Tongue (tissue), 3 donors: ENCODE measurements at places on chromosomes 1 and 21. TPM values are rescaled to one million over a fixed set of nuclear protein-coding genes. Genes with fewer than 3 reads are reported as not detected.

GRCh38 chr1:14946011-14946359, 207.6 kb upstream of the TMEM51 start:
- no peak for DNase-seq

The B3GALT5 gene
- 3.8 TPM for total RNA-seq

DNA sequence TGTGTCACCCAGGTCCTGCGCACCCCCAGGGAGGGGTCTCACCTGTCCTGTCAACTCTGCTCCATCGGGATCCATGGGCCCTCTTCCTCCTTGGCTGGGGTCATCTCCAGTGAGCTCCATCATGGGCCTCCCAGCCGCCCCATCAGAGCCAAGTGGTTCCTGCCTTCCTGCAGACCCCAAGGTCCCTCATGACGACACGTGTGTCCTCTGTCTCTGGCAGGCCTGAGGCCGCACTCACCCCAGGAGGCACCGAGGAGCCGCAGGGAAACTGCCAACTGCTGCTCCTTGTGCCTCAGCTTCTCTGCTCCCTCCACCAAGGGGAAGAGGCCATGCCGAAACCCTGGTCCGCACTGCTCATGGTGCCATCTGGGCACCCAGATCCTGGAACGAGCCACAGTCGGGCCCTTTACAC, 46.8 kb downstream of the COL18A1 start:
- DNase-seq, result no peak

The NUAK2 gene
- total RNA-seq, result 10.1 TPM

GRCh38 chr1:225657462-225657989, 4.6 kb upstream of the ENAH start:
- peak; percentile 71 for DNase-seq

GRCh38 chr1:234763910-234764309, 153.9 kb upstream of the IRF2BP2 start:
- DNase-seq, result no peak

- no peak for DNase-seq
These were observed 19.8 kb upstream of the PTP4A2 start for GRCh38 chr1:31957701-31958674.

DNA sequence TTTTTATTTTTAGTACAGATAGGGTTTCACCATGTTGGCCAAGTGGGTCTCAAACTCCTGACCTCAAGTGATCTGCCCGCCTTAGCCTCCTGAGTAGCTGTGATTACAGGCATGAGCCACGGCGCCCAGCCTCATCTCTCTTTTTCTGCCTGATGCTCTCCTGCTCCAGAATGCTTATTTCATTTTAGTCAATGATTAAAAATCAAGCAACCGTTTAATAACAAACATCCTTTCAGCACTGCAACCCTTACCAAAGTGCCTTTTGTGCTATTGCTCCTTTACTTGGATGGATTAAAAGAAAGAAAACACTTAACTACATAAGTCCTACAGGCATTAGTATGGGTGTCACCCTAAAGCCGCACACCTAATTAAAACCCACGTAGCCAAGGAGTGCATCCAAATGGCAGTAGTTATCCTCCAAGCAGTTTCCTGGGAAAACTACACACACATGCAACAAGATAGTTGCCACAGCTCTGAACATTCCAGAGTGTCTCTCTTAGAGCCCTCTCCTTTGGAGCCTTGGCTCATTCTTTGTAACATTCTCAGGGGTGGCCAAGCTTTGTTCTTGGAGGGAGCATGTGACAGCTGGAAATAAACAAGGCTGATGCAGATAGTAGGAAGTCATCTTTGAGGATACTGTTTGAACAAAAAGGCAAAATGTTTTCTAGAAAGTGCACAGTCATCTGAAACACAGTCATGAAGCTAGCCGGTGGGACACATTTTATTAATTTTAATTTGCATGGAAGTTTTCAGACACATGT, 51.2 kb downstream of the KCNJ15 start:
- DNase-seq, result no peak

The CACNA1E gene
- total RNA-seq, result 0.41 TPM

GRCh38 chr1:166703726-166704462, 135.4 kb upstream of the POGK start:
- DNase-seq, result no peak

The CLCA1 gene
- not detected for total RNA-seq

The GPR3 gene
- total RNA-seq, result 0.41 TPM

The DYNLT4 gene
- total RNA-seq, result not detected

The SLC6A17 gene
- under 0.01 TPM for total RNA-seq

DNA sequence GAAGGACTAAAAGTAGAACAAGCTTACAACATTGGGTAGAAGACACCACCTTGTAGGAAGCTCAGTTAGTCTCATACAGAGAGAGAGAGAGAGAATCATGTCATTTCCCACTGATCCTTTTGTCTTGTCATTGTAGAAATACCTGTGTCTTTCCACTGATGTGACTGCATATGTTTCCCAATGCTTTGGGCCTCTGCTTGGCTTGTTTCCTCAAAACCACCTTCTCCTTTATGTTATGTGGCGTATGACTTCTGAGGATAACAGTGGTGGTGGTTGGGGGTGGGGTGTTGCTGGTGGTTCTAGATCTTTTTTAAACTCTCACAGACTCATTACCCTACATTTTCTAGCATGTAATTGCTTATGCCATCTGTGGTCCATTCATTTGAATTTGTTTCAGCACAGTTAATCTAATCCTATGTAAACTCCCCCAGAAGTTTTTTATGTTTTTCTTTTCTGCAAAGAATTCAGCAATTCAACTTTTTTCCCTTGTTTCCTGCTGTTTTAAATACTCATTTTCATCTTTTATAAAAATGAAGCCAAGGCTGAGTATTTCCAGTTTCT, 9.3 kb downstream of the RGL1 start:
- DNase-seq, result no peak

DNA sequence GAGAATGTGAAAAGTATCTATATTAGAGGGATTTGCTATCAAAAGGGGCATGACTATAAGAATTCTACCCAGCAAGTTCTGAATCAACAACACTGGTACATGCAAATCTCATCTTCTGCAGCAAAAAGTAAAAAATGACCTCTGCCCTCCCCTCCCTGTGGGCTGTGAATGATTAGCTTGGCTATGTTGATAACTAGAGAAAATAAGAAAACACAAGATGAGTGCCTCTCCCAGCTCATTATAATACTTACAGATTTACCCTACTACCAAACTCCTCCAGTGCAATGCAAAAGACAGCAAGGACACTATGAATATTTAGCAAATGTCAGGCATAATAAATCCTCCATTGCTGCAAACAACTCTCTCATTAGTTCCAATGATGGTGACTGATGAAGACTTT, 102.4 kb downstream of the SLC45A1 start:
- DNase-seq, result no peak

DNA sequence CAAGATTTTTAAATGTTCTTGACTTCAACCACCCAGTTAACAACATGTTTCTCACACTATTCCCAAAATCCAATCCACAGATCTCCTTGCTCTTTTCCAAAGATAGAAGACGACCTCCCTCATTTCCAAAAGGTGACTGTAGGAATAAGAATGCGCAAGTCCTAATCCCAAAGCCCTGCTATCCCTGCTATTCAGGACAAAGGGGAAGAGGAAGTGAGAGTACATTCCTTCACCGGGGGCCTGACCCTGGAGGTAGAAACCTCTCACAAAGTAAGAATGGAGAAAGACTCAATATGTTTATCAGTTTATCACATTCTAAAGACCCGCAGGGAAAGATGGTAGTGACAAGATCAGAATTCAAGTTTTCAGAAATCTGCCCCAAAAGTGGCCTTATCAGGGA, 55.7 kb downstream of the PLEKHA6 start:
- DNase-seq, result no peak

DNA sequence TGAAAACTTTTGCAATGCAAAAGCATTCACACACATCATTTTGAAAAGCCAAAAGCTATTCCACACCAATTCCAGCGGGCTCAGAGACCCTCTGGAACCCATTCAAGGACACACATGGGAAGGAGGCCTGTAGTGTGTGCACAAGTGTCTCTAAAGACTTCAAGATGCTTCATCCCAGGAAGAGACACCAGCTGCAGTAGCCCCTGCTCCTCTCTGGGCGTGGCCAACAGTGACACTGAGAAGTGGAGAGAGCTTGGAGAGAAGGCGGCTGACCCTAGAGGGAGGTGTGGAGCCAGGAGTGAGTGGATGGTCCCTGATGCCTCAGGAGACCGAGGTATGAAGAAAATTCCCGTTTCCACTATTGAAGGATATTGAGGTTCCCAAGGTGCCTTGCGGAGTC, 14.9 kb upstream of the TNNI1 start:
- peak; percentile 74 for DNase-seq

- DNase-seq, result no peak
These were observed 51.6 kb upstream of the DESI2 start for GRCh38 chr1:244601336-244601735.

GRCh38 chr1:3803905-3804626, 7.8 kb upstream of the LRRC47 start:
- DNase-seq, result peak; percentile 59
